ENCODE measurements at places on chromosomes 12 and 14. TPM values are rescaled to one million over a fixed set of nuclear protein-coding genes. Genes with fewer than 3 reads are reported as not detected.
A peak's percentile ranks its signal among the peaks of the same experiment; 100 is the strongest.

DNA sequence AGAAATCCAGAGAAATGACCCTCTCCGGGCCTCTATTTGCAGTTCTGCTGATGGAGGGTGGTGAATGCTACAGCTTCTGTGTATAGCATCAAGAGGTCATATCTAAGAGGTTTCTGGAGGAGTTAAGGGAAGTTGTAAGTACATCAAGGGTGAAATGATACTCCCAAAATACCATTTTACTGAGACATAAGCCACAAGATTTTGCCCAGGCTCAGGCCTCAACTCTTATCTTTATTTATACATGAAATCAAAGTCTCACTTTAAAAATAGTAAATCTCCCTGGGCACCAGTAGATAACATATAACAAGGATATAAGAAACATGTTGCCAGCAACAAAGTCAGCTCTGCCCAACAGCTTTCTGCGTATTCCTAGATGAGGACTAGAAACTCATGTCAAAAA lies 40.4 kb downstream of the NIN start:
- DNase-seq, result no peak

Gene CCDC198
- total RNA-seq, result not detected

DNA sequence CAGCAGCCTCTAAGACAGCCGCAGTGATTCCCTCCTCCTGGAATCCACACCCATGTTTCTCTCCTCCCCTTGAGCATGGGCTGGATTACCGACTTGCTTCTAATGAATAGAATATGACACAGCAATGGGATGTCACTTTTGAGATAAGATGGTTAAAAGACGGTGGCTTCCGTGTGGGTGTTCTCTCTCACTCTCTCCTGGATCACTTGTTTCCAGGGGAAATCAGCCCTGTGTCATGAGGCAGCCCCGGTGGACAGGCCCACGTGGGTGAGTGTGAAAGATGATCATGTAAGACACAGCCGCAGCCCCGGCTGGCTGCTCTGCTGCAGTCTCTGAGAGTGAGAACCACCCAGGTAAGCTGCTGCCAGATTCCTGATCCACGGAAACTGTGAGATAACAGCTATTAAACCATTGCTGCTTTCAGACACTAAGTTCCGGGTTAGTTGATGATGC lies 10.7 kb downstream of the MOAP1 start:
- DNase-seq, result no peak

Gene CD9
- 222 TPM for total RNA-seq

GRCh38 chr12:9073076-9073475 lies 42.6 kb downstream of the A2M start:
- no peak for DNase-seq

DNA sequence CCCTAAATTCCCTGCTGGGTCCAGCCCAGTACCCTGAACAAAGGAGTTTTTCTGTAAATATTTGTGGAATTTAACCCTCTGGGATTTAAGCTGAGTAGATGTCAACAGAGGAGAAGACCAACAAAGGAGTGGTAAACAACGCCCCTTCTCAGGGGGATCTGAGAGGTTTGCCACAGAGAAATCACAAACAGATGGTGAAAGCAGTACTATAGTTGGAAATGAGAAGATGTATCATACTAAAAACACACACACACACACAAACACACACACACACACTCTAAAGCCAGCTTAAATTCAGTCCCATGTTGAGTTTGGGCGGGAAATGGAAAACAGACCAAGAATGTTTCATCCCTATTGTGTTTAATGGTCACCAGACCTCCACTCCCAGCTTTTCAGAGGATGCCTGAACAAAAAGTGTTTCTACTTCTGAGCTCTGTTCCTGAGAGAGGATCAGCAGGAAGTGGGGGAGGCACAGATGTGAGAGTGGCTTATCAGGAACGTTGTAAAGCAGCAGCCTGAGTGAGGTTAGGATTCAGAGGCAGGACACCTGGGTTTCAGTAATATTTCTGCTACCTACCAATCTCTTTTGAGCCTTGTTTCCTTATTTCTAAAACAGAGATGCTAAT lies 3.2 kb downstream of the BIN2 start:
- peak; percentile 78 for DNase-seq

DNA sequence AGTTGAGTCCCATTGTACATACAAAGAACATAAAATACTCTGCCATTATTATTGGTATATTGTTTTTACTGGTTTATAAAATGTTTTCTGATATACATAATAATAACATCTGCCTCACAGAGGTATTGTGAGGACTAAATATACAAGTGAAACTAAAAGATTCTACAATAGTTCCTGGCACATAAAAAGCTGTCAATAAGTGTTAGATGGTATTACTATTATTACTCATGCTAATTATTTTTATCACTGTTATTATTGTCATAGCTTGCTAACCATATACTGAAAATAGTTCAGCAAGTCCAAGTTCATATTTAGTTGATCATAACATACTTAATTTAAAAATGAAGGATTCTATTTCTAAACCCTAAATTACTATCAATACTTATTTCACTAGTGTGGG lies 34.4 kb downstream of the BTG1 start:
- DNase-seq, result no peak

DNA sequence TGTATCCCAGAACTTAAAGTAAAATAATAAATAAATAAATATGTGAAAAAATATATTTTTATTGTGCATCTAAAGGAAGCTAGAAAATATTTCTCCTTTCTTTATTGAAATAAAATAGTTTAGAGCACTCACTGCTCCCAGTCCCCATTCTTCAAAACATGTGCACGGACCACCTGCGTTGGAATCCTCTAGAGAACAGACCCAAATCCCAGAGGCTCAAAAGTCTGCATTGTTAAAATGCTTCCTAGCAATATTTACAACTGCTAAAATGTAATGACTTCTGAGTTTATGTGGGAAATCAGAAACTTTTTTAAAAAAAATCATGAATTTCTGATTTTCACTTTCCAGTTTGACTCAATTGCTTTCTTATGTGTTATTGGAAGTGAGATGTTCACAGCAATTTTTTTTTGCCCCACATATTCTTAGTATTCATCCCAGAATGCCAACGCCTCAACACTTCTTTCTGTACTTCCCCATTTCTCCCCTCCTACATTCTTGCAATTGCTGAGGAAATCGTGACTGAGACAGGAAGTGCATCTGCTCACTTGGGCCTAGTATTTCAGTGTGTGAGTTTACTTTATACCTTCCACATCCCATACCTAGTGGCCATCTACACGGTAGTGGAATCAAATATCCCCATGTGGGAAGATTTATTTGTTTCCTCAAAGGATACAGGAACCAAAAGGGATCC lies 116.0 kb upstream of the FLRT2 start:
- DNase-seq, result no peak

DNA sequence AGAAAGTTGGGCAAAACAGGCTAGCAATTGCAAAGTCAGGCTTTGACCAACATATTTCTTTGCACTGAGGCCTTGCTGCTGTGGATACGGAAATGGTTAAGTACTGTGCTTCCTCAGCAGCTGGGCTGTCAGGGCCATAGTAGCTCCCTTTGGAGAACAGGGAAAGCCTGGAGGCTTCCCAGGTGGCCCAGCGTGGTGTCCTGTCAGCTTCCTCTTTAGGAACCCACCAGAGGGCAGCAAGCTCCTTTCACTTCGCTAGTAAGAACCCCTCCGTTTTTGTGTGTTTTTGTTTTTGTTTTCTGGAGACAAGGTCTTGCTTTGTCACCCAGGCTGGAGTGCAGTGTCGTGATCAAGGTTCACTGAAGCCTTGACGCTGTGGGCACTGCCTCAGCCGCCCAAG lies 1.7 kb upstream of the CFAP251 start:
- DNase-seq, result peak; percentile 86

- peak; percentile 40 for DNase-seq
Measured at GRCh38 chr14:56138928-56139327, 20.7 kb downstream of the PELI2 start.

GRCh38 chr14:42508209-42508946 lies 901.7 kb downstream of the LRFN5 start:
- peak; percentile 28 for DNase-seq

Gene FRS2
- total RNA-seq, result 45.0 TPM

Gene OR6C2
- not detected for total RNA-seq

GRCh38 chr14:100862277-100862676 lies 36.4 kb downstream of the MEG3 start:
- no peak for DNase-seq

Gene FAIM2
- total RNA-seq, result 2.0 TPM

Gene DUSP16
- 52.8 TPM for total RNA-seq

- no peak for DNase-seq
Measured at GRCh38 chr14:24422694-24423601, 6.5 kb downstream of the CBLN3 start.

GRCh38 chr14:93116676-93117200 lies 1.0 kb upstream of the ITPK1 start:
- DNase-seq, result no peak

DNA sequence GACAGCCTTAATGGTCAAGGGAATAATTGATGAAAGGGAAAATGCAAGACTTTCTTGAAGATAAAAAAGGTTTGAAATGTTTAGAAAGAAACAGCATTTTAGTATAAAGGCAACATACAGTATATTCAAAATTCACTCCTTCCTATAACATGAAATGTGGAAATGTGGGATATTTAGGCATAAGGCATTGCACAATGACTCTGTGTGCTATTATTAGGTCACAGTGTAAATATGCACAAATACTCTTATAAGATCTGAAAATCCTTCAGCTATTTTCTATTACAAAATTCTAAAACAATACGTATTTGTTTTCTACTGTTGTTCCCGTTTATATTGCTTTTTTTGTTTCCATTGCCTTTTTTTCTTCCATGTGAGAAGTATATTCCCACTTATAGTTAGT lies 127.7 kb downstream of the SLC16A7 start:
- no peak for DNase-seq

Gene PMCH
- total RNA-seq, result not detected

Gene LMNTD1
- not detected for total RNA-seq

DNA sequence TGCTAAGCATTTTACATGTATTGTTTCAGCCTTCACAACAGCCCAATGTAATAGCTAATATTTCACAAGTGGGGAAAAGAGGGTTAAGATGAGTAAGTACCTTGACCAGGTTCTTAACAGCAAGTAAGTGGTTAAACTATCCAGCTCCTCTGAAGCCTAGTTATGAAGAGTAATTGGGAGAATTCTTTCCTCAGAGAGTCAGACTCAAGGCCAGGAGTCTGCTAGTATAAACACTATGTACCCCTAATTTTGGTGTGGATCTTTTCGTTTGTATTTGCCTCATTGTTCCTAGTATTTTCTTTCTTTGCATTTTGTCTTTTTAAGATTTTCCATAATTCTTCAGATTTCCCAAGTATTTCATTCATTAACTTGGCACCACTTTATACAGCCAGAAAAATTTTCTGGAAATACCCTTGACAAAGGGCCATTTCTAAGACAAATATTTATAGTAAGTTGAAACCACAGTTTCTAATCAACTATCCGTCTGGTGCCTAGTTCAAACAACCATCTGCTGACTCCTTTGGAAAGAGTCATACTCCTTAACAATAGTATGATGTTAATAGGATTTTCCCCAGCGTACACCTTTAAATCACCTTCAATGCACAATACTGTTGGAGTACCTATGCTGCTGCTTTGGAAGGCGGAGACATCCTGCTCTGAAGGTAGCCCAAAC lies 81.2 kb downstream of the SCAF11 start:
- no peak for DNase-seq

DNA sequence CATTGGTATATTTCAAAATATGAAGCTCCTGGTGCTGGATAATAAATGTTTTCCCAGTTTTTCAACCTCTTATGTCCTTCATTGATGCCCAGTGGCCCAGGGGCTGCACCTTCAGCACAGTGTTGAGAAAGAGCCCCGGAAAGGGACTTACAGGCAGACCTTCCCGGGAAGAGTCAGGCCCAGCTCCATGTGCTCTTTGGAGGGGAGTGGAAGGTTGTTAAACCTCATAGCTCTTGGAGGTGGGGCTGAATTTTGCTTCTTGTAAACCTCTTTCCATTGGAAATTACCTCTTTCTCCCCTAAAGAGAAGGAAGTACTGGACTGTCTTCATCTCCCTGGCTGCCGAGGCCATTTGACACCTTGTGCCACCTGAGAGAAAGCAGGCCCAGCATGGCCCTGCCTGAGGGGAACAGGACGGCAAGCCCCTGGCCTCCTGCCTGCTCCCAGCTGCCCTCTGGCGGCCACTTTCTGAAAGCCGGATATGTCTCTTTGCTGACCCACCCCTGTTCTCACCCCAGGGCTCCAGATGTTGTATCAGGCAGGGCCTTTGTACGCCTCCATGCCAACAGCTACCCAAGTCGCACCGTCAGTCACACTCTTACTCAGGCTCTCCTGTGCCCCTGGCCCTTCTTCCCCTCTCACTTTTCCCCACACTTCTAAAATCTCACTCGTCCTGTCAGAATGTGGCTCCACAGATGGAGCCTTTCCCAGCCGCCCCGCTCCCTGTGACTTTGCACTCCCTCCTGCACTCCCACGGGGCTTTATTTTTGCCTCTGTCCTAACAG lies 43.0 kb downstream of the EVL start:
- peak; percentile 90 for DNase-seq

GRCh38 chr12:123813349-123813748 lies 51.2 kb downstream of the DNAH10 start:
- DNase-seq, result no peak
